ENCODE measurements at places on chromosomes 3 and 15. TPM values are rescaled to one million over a fixed set of nuclear protein-coding genes. Genes with fewer than 3 reads are reported as not detected.

Gene LRTM1
- not detected for total RNA-seq

DNA sequence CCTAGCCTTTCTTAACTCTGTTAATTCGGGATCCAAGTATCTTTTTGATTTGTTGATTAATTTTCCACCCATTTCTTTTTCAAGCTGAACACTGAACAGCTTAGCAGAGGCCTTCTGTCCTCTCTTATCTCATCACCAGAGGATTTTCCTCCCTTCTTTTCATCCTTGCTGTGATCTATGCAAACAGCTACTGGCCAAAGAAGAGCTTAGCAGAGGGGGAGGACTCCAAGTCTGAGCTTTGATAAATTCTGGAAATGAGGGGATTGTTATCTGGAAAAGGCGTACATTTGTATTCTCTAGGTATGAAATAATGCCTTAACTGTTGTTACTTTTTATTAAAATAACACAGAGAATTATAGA, 13.4 kb downstream of the DZIP3 start:
- H3K4me3 ChIP-seq, result no peak overlapping the region
- H3K27me3 ChIP-seq, result no peaks in the 10 kb centered on the region
- H3K4me1 ChIP-seq, result peaks cover 16% of the 10 kb centered on the region
- H3K27ac ChIP-seq, result no peak overlapping the region
- H3K36me3 ChIP-seq, result no peaks in the 10 kb centered on the region

GRCh38 chr3:10370429-10370828, 49.5 kb upstream of the SEC13 start:
- H3K27me3 ChIP-seq, result no peaks in the 10 kb centered on the region
- DNase-seq, result no peak
- H3K4me1 ChIP-seq, result no peaks in the 10 kb centered on the region
- no peak overlapping the region for H3K4me3 ChIP-seq
- no peaks in the 10 kb centered on the region for H3K36me3 ChIP-seq

DNA sequence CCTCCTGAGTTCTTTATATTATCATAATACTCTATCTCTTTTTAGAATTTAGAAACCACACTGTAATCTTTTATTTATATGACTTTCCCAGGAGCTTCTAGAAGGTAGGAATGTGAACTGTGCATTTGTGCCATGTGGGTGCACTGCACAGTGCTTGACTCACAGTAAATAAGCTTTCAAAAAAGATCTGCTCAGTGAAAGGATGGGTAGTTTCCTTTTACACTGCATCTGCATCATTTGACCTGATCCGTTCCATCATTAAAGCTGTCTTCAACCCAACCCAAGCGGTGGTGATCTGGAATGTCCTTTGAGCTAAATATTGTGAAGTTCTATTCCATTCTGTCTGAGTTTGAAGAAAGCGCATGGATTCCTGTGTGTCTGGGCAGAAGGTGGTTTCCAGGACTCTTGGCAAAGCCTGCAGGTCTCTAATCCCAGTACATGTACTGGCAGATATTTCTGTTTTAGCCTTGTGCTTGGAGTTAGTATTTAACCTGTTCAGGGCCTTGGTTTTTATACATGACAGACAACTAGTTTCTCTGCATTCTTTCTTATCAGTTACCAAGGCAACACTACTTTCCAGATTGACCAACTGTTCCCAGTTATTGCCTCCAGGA, 96.7 kb downstream of the DHX30 start:
- no peaks in the 10 kb centered on the region for H3K4me1 ChIP-seq
- no peak for DNase-seq
- no peak overlapping the region for H3K4me3 ChIP-seq
- peaks cover 28% of the 10 kb centered on the region for H3K36me3 ChIP-seq

Gene RBMS3
- 27.3 TPM for total RNA-seq

Gene FANCD2OS
- total RNA-seq, result not detected

Gene CFAP92
- not detected for total RNA-seq

Gene CSPG4
- total RNA-seq, result 32.6 TPM

Gene SEC22C
- total RNA-seq, result 32.3 TPM

Gene KIF23
- total RNA-seq, result 3.6 TPM

DNA sequence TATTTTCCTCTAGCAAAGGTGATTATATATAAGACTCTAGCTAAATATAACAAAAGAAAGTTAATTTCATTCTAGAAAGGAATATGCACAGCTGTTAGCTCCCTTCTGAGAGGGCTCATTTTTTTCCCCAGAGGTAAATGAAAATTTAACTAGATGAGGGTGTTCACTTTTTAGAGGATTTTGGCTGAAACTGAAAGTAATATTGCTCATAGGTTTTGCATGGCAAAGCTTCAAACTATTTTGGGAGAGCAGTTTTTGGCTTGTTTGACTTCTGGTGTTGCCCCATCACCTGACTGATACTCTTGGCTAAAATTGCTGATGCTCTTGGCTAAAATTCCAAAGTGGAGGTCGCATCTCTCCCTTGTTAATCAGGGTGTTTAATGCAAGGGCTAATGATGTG, 311.9 kb downstream of the EDEM1 start:
- H3K36me3 ChIP-seq, result no peaks in the 10 kb centered on the region
- no peaks in the 10 kb centered on the region for H3K27me3 ChIP-seq
- no peak for DNase-seq
- no peak overlapping the region for H3K4me3 ChIP-seq
- no peaks in the 10 kb centered on the region for H3K4me1 ChIP-seq
- H3K27ac ChIP-seq, result no peak overlapping the region

DNA sequence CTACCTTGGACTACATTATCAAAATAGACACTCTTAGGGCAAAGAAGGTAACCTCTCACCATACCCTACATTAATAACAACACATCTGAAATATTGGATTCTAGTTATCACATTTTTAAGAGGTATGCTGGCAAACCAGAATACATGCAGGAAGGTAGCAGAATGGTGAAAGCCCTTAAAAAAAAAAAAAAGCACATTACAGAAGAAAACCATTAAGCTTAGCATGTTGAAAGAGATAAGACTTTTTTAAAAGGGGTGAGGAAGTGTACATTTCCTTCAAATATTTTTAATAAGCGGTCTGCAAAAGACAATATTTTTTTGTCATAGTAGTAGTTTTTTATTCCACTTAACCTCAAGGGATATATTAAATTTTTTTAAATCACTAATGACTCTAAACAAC, 46.5 kb upstream of the WDR5B start:
- H3K4me1 ChIP-seq, result no peaks in the 10 kb centered on the region
- peaks cover 41% of the 10 kb centered on the region for H3K36me3 ChIP-seq
- no peak overlapping the region for H3K27ac ChIP-seq
- no peak overlapping the region for H3K4me3 ChIP-seq
- no peak for DNase-seq

Gene SUSD5
- total RNA-seq, result 1.7 TPM

DNA sequence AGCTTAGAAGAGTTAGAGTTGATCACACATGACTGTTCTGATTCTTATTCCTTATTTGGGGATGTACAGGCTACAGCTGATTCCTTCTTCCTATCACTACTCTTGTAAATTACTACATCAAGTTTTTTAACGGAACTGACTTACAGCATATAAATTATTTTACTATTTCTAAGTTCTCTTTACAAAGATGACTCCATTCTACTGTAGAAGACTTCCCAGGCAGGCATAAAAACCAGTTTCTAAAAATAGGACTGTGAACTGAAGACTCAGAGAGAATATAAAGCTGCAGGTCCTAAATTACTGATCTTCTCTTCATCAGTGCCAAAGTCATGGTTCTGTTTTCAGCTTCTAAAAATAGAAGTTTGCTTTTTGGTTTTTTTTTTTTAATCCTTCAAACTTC, 38.9 kb downstream of the ANO10 start:
- no peak overlapping the region for H3K27ac ChIP-seq
- no peaks in the 10 kb centered on the region for H3K27me3 ChIP-seq
- H3K4me1 ChIP-seq, result peaks cover 8% of the 10 kb centered on the region
- DNase-seq, result no peak

Gene MOBP
- not detected for total RNA-seq

DNA sequence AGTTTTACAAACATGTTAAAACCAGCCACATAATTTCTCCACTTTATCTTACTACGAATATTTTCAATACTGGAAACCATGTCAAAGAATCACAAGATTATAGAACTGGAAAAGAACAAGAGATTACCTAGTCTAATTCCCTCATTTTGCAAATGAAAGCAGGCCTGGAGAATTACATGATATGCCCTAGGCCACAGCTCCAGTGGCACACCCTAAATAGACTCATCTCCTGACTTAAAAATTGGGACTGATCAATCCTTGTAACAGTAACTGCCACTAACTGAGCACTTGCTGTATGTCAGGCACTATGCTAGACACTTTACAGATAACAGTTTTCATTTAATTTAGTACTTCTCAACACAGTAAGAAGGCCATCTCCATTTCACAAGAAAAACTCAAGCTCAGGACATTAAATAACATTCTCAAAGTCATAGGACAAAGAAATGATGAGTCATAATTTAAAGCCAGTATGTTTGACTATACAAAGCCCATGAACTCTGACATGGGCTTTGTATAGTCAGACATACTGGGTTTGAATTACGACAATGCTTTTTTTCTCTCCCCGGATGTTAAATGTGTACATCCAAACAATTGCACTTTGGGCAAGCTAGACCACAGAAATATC, 9.4 kb downstream of the IGSF11 start:
- no peak for DNase-seq
- no peak overlapping the region for H3K27ac ChIP-seq
- H3K27me3 ChIP-seq, result no peaks in the 10 kb centered on the region
- H3K4me3 ChIP-seq, result no peak overlapping the region

Gene LRRC3B
- not detected for total RNA-seq

DNA sequence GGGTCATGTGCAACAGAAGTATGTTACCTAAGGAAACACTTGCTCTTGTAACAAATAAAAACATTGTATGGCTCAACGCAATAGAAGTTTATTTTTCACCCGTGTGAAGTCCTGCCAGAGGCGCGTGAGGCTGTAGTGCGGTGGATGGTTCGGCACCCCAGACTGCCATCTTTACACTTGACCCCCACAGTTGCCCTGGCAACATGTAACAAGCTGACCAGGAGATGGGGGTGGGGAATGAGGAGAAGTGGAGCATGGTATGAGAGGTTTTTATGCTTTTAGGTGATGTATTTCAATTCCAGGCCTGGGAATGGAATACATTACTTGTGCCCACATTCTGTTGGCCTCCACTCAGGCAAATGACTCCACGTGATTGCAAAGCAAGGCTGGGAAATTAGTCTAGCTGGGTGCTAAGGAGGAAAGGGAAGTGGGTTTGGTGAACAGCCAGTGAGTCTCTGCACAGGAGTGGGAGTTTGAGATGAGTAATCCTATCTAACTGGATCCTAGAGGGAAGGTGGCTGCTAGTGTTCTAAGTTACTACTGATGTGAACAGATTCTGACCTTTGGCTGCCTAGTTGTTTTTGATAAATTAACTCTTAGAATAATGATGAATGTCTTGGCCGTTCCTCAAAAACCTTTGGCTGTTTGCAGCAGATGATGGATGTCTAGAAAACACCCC, 33.8 kb upstream of the GREM1 start:
- H3K27ac ChIP-seq, result no peak overlapping the region
- H3K4me1 ChIP-seq, result no peaks in the 10 kb centered on the region
- no peak for DNase-seq
- no peak overlapping the region for H3K4me3 ChIP-seq
- H3K27me3 ChIP-seq, result no peaks in the 10 kb centered on the region

Gene SLITRK3
- 1.9 TPM for total RNA-seq

Gene TRH
- total RNA-seq, result 0.55 TPM

Gene NANOGP8
- total RNA-seq, result not detected

Gene INKA1
- total RNA-seq, result 1.8 TPM

GRCh38 chr3:113084777-113085176, 94.0 kb downstream of the GTPBP8 start:
- no peaks in the 10 kb centered on the region for H3K4me1 ChIP-seq
- H3K27me3 ChIP-seq, result no peaks in the 10 kb centered on the region
- H3K27ac ChIP-seq, result no peak overlapping the region
- no peaks in the 10 kb centered on the region for H3K36me3 ChIP-seq
- DNase-seq, result no peak
- no peak overlapping the region for H3K4me3 ChIP-seq

Gene DOCK3
- 4.6 TPM for total RNA-seq

Measured in right atrium auricular region (tissue), 2 donors.